ENCODE measurements at places on chromosomes 1 and 21.
A peak's percentile ranks its signal among the peaks of the same experiment; 100 is the strongest.

GRCh38 chr1:213891989-213892902 is 95.5 kb upstream of the PROX1 start:
- DNase-seq: no peak

- no peak for DNase-seq
Observed at GRCh38 chr1:187689129-187689528, 860.4 kb downstream of the PLA2G4A start.

DNA sequence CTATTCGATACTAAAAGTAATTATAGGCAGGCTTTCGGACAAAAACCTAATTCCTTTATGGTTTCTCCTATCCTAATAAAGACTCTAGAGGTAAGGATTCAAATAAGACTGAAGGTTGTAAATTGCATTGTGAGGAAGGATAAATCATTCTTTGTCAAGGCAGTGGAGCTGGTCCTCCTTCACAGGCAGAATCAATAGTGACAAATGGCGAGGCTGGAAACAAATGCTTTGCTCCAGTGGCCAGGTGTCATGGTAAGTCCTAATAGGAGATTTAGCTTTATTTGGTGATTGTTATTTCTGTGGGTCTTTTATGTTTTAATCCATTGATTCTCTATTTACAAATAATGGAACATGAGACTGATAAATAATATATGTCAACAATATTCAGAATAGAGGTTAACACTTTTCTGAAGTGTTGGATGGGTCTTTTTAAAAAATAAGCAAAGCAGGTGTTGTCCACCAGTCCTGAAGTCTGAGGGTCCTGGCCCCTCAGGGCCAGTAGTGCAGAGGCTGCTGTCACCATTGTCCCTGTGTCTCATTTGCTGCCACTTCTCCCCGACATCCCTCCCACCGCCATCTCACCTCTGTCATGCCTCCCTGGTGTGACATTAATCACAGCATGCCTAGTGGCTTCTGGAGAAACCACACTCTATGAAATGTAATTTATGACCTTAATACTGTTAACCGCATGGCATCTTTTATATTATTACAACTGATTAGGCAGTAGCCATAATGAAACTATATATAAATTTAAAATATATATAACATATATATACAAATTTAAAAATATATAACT is 120.9 kb upstream of the MAGI3 start:
- DNase-seq: no peak

GRCh38 chr1:151327903-151328674 is 873 bp upstream of the PI4KB start:
- DNase-seq: peak; percentile 57

DNA sequence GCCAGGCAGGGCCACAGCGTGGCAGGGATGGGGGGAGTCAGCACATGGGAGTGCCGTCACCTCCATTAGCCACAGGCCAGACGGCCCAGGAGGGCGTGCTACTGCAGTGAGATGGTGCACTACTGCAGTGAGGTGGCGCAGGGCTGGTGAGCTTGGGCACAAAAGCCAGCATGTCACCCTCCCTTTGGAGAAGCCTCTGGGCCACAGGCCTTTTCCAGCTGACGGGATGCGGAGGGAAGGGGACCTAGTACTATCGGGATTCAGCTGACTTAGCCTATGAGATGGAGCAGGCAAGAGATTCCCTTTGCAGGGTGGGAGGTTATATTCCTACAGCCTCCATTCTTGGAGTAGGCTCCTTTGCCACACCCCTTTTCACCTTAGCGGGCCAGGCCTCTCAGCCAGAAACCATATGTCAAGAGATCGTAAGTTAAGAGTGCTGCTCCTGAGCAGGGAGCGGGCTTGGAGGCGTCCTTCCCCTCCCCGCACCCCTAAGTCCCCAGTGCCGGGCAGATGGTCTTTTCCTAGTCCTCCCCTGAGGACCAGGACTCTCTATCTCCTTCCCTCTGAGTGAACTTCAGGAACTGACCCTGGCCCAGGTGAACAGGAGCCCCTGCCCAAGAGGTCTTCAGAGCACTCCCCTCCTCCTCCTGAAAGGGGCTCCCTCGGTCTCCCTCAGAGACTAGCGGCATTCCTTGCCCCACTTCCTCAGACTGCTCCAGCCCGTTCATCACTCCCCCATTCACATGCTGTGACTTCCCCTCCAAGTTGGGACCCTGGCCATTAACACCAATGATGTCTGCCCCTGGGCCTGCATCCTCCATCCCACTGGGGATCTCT is 8.2 kb downstream of the NES start:
- DNase-seq: no peak

GRCh38 chr1:169099561-169099960 is 6.9 kb upstream of the ATP1B1 start:
- DNase-seq: no peak

DNA sequence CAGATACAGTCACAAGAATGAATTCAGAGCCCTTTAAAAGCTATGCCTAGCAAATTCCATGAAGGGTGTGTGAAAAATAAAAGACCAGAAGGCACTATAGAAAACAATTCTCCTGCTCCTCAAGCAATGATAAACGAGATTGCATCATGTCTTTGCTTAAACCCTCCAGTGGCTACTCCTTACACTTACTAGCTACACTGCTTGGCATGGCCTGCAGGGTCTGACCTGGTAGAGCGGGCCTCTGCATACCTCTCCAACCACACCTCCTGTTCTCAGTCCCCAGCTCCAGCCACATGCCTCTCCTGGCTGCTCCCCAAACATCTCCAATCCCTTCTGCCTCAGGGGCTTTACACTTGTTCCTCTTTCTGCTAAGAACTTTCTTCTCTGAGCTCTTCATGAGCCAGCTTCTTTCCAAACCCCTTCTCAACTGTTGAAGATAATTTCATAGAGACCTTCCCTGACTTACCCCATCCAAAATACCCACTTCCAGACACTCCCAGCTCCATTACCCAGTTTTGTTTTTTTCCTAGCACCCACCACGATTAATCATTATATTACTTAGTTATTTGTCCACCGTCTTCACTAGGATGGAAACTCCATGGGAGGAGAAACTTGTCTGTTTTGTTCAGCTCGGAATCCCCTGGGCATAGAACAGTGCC is 11.2 kb upstream of the CREG1 start:
- DNase-seq: no peak

DNA sequence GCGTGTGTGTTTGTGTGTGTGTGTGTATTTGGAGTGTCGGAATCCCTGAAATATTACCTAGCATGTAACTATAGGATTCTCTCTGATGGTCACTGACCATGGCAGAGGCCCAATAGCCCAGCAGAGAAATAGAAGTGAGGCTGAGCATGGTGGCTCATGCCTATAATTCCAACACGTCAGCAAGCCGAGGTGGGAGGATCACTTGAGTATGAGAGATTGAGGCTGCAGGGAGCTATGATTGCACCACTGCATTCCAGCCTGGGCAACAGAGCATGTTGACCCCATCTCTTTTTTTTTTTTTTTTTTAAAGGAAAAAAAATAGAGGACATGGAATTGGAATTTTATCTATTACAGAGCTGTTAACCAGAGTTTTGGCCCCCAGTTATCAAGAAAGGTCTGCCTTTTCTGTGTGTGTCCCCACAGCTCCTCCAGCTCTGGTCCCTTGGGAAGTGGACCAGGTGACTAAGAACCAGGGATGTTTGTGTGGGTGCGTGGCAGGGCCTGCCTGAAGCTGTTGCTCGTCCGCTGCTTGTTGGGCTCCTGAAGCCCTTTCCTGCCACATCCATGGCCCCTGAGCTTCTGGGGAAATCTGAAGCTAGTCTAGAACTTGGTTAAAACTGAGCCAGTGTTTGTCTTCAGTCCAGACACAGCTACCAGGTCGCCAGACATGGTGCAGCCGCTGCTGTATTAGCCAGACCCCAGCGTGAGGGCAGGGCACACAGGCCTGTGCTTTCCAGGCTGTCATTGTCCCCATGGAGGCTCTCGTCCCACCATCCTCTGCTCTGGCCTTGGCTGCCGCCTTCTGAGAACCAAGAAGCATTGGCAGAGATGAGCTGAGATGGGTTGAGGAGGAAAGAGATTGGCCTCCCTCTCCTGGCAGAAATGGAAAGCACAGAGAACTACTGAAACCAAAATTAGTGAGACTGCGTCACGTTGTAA is 25.5 kb downstream of the CAPN9 start:
- no peak for DNase-seq

- no peak for DNase-seq
Observed at GRCh38 chr21:41370840-41371684, 9.2 kb downstream of the MX2 start.

DNA sequence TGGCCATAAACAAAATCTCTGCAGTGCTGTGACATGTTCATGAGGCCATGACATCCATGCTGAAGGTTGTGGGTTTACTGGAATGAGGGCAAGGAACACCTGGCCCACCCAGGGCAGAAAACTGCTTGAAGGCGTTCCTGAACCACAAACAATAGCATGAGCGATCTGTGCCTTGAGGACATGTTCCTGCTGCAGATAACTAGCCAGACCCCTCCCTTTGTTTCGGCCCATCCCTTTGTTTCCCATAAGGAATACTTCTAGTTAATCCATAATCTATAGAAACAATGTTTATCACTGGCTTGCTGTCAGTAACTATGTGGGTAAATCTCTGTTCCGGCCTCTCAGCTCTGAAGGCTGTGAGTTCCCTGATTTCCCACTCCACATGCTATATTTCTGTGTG is 28.9 kb upstream of the ABCD3 start:
- DNase-seq: no peak

GRCh38 chr1:205275916-205276688 is 45.4 kb downstream of the NUAK2 start:
- no peak for DNase-seq

GRCh38 chr1:245448975-245449431 is 294.2 kb downstream of the KIF26B start:
- no peak for DNase-seq

DNA sequence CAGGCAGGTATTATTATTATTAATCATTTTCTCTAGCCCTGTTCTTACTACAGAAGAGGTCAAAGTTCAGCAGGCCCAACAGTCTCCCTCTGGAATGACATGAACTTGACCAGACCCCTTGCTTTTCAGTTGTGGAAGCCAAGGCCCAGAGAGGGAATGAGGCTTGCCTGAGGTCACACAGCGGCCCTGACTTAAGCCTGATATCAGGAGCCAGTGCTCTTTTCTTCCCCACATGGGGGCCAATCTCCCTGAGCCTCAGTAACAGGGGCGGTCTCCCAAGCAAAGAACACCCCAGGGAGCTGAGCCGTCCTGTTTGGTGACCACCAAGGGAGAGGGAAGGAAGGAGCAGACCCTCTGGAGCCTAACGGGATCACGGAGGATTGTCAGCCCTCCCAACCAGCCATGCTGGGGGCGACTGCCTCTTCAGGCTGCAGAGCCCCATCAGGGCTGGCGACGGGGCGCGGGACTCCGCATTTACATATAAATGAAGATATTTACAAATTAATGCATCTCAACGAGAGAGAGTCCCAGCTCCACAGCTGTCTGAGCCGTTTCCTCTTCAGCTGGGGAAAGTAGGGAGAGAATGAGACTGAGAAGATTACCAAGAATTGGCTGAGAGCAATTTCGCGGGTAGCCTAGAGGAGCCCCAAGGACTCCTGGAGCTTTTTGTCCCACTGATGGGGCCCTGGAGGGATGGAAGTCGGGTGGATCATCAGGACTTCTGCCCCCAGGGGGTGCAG is 186.1 kb upstream of the KLHDC7A start:
- no peak for DNase-seq

GRCh38 chr1:74193908-74194307 is 4.1 kb downstream of the LRRIQ3 start:
- DNase-seq: no peak

DNA sequence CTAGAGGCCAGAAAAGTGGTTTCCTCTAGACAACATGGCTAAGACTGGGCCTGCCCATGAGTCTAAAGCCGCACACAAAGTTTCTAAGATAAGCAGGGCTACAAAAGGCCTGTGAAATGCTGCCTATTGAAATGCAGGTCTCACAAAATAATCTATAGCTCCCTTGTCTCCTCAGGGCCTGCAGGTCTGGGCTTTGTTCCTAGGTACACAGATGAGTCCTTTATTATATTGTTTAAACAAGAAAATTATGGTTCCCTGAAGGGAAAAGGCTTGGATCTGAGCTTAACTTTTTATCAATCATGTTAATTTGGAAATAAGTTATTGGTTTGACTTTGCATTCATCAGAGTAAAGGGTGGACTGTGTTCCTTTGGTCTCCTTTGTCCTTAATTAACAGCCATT is 413.4 kb upstream of the BEND5 start:
- no peak for DNase-seq

- no peak for DNase-seq
Observed at GRCh38 chr1:60564916-60565750, 491.6 kb upstream of the C1orf87 start.

- DNase-seq: no peak
Observed at GRCh38 chr1:199669916-199670315, 357.6 kb upstream of the NR5A2 start.

DNA sequence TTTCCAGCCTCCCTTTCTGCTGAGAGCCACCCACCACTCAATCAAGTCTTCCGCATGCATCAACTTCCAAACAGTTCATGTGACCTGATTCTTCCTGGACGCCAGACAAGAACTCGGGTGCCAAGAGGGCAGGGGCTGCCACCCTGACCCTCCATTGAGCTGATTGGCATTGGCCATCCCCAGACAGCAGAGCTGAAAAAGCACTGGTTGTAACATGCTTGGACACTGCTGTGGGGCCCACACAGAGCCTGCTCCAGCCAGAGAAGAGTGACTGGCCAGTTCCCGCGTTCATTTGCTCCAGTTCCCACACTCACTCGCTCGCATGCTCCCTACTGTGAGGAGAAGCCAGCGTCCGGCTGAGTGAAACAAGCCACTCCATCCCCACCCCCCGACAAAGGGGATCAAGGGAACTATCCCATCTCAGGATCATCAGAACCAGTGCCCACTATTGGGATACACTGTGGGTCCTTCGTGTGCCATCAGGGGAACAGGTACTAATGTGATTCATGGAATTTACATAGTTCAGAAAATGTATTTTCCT is 420.3 kb downstream of the NPHP4 start:
- DNase-seq: no peak
